ENCODE measurements at places on chromosomes 16 and 17.

- no peak for DNase-seq
Observed at GRCh38 chr16:23907903-23908302, 72.1 kb downstream of the PRKCB start.

GRCh38 chr17:35001549-35001948 lies 21.2 kb downstream of the LIG3 start:
- no peak for DNase-seq

DNA sequence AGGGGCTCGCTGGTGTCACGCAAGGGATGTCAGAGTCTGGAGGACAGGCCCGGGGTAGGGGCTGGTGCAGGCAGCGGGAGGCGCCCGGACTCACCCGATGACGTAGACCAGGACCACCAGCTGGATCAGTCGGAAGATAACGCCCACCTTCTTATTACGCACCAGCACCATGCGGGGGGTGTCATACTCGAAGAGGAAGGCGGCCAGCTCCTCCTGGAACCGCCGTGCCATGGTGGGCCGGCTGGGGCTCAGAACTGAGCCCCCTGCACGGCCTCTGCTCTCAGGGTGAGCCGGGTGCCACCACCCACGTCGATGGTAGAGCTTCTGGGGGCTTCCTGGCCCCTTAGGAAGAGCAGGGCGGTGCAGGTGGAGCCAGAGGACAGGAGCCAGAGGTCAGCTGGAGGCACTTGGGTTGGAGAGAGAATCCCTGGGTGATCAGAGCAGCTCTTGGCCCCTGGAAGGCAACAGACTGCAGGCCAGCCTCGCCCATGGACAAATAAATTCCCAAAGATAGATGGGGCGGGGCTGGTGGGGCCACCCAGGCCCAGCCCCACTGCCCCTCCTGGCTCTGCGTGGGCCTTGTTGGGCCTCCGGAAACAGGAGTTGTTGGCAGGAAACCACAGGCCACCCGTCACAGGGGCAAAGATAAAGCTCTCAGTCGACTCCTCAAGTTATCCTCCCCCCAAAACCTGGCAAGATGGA lies at the start of gene P2RX1:
TSS of gene P2RX1 (minus strand) at position 471 of the 702 bp plus-strand sequence. CDS start at position 231, 240 bp downstream.
- peak; percentile 36 for DNase-seq

- no peak for DNase-seq
Observed at GRCh38 chr17:68482576-68483041, 25.3 kb upstream of the WIPI1 start.

DNA sequence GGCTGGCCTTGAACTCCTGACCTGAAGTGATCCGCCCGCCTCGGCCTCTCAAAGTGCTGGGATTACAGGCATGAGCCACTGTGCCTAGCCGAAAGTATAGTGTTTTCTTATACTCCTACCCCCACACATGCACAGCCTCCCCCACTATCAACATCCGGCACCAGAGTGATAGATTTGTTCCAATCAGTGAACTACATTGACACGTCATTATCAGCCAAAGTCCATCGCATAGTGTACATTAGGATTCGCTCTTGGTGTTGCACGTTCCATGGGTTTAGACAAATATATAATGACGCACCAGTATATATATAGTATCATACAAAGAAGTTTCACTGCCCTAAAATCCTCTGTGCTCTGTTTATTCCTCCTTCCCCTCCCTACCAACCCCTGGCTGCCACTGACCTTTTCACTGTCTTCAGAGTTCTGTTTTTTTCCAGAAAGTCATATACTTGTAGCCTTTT lies 11.9 kb upstream of the TM4SF5 start:
- DNase-seq: no peak

DNA sequence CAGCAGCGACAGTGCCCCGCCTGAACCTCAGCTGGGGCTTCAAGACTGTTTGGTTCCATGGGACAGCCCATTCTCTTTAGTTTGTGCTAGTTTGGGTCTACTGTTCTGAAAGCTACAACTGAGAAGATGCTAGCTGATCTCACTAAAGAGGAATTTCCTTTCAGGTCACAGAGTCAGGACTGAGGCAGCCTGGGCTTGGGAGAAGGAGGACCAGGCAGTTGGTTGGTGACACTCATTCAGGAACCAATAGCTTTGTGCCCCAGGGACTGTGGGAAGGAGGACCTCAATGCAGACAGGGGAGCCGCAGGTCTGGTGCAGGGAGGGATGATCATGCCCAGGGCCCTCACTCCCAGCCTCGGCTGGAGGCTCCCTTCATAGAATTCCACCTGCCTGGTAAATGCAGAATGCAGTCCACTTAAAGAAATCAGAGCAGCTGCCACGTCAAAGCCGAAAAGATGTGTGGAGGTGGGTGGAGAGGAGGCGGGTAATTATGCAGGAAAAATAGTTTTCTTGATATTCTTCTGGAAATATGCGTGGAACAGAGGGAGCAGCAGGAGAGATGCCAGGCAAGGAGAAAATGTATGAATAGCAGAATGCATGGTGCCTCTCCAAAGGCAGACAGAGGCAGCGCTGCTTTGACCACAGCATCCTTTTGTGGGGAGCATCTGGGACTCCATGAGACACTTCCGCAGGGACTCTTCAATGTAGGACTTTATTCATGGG lies 32.6 kb upstream of the ZFP90 start:
- no peak for DNase-seq

DNA sequence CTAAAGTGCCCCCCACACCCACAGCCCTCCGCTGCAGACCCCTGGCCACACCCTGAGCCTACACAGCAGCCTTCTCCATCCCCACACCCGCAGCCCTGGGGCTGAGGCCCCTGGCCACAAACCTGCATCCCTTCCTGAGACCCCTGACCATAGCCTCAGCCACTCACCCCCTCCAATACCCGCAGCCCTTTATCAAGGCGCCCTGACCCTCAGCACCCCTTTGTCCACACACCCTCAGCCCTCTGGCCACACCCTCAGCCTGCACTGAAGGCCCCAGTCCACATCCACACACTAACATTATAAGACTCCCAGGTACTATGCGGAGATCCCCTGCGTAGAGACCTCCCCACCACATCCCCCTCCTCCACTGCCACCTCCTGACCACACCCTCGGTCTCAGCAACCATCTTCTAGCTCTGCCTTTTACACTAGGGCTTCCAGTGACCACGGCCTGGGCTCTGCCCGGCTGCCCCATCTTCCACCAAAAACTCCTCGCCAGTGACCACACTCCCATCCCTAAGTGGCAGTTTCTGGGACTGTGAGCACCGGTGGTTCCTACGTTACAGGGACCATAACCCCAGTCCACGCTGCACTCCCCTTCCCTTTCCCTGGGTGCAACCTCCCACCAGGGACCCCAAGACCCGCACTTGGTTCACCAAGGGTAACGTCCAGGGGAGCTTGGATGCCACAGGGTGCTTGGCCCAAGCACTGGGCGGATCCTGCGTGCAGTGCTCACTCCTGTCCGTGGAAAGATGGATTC lies 818 bp downstream of the TPPP3 start:
- DNase-seq: no peak

- DNase-seq: peak; percentile 37
Observed at GRCh38 chr16:48117217-48118105, 38.3 kb downstream of the ABCC12 start.

- no peak for DNase-seq
Observed at GRCh38 chr17:17860766-17861107, 24.0 kb upstream of the SREBF1 start.

GRCh38 chr17:79518585-79519523 lies 92.0 kb downstream of the RBFOX3 start:
- DNase-seq: no peak

- DNase-seq: no peak
Observed at GRCh38 chr17:59154292-59154720, 680 bp downstream of the SKA2 start.

DNA sequence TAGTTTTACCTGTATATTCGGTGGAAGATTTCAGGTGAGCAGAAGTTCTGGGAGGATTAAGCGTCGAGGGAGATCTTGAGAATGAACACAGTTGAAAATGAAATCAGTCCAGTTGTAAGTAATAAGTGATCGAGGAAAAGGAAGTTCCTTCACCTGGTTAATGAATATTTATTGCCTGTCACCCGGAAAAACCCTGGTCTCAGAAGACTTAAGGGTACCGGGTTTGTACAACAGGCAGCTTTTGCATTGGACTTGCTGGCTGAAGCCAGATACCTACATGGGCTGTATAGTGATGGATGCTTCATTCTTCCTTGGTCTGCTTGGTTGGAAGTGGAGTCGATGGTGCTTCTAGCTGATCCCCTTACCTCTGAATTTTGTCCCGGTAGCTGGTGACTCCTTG lies 72.7 kb downstream of the PRKCA start:
- no peak for DNase-seq

DNA sequence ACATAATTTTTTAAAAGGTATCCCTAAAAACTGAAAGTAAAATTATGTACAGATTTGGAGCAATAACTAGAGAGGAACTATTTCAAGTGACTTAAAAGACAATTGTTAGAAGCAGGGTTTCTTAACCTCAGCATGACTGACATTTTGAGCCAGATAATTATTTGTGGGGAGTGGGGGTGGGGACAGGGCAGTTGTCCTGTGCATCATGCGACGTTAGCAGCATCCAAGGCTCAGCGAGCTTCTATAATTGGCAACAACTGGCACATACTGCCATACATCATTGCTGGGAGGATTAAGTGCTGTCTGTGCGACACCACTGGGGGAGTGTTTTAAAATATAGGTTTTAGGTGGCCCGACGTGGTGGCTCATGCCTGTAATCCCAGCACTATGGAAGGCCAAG lies 27.1 kb downstream of the GABARAPL2 start:
- DNase-seq: no peak

GRCh38 chr17:39757176-39757662 lies 19.5 kb downstream of the GRB7 start:
- DNase-seq: no peak

DNA sequence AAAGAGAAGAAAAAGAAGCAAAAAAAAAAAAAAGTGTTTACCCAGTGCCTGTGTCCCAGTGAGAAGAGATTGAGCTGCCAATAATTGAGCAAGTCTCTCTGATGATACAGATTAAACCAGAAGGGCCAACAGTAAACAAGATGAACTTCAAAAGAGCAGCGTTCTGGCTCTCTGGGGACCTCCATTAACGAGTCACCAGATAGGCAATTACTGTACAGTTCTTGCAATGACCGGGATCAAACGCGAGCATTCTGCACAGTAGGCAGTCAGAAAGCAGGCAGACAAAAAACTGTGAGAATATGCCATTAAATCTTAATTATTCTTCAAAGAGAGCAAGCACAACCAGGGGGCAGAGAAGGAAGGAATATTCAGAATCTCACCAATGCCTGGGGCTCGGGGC lies 626.1 kb downstream of the TMEM114 start:
- no peak for DNase-seq

GRCh38 chr17:45935197-45935709 lies 40.9 kb downstream of the MAPT start:
- DNase-seq: no peak

DNA sequence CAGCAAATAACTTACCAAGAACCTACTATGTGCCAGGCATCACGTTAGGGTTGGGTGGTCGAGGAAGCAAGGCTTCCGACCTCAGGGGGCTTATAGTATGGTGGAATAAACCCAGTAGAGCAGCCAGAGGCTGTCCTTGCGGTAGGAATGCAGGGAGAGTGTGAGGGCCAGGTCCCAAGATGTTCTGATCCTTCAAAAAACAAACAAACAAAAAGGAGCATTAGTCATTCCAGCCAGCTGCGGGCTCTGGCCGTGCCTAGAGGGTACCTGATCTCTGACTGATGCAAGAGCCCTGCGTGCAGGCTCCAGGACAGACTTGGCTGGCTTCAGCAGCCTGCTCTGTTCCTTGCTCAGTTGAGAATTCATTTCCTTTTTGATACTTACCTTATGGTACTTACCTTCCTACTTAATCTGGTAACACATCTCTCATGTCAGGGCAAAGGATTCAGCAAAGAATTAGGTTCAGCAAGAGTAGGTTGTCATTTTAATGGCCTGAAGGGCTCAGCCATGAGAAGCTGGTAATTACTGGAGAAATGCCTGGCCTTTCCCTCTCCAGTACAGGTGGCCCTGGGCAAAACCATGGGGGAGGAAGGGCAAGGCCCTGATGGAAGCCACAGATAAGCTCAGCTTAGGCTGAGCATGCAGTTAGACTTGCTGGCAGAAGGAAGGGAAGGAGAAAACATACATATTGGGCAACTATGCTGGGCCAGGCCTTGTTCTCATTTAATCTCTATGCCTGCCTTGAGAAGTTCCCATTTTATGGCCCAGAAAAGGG lies 18.4 kb downstream of the CYB5D2 start:
- DNase-seq: no peak

- no peak for DNase-seq
Observed at GRCh38 chr16:27780468-27781194, 230.7 kb downstream of the KATNIP start.

DNA sequence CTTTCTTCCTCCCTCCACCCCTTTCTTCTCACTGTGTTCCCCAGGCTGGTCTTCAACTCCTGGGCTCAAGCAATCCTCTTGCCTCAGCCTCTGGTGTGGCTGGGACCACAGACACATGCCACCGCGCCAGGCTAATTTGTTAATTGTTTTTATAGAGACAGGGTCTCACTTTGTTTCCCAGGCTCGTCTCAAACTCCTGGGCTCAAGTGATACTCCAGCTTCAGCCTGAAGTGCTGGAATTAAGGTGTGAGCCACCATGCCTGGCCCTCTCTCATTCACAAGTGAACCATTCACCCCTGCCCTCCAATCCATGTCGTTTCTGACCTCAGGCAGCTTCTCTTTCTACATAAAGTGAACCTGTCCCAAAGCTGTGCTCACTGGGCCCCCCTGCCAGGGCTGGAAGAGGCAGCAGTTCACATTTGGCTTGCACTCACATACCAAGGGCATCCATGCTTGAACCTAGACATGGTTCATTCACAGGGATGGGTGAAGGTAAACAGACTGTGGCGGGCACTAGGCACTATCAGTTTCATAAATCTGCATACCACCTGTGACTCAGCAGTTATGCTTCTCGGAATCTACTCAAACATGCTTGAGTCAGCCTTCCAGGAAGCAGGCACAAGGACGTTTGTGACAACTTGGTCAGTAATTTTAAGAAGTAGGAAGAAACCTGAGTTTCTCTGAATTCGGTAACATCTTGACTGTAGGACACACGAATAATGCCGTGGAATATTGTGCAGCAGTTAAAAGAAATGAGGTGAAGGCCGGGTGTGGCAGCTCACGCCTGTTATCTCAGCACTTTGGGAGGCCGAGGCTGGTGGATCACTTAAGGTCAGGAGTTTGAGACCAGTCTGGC lies 6.0 kb upstream of the RNF213 start:
- peak; percentile 97 for DNase-seq

GRCh38 chr17:60677308-60678117 lies at the start of gene BCAS3:
Gene BCAS3 (plus strand): TSS chr17:60677851.
- peak; percentile 99 for DNase-seq

- no peak for DNase-seq
Observed at GRCh38 chr17:40915199-40915661, 22.2 kb downstream of the KRT23 start.

GRCh38 chr16:80309178-80309577 lies 231.6 kb upstream of the DYNLRB2 start:
- no peak for DNase-seq

Data from hematopoietic multipotent progenitor cell treated with erythropoietin and hydrocortisone succinate and interleukin-3 and kit ligand, for 15 days (in vitro differentiated cells).